CD4-positive, alpha-beta T cell treated with Interleukin-17A for 1 hour (primary cell): ENCODE measurements at places on chromosomes 5 and 9.
A peak's percentile ranks its signal among the peaks of the same experiment; 100 is the strongest.

DNA sequence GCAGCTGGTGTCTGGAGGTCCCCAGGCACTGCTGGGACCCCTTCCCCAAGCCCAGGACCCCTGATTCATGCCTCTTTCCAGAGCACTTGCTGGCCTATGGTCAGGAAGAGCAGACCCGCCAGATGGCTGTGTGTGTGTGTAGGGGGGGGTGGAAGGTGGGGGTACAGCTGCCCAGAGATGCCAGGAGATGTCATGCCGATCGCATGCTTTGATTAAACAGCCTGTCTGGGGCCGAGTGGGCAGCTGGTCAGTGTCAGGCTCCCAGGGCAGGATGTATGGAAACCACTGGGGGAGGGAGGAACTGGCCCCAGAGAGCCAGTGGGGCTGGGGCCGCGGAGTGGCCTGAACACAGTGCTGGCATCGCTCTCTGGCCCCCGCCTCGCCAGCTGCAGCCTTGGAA, 23.7 kb downstream of the RXRA start:
- DNase-seq: no peak

DNA sequence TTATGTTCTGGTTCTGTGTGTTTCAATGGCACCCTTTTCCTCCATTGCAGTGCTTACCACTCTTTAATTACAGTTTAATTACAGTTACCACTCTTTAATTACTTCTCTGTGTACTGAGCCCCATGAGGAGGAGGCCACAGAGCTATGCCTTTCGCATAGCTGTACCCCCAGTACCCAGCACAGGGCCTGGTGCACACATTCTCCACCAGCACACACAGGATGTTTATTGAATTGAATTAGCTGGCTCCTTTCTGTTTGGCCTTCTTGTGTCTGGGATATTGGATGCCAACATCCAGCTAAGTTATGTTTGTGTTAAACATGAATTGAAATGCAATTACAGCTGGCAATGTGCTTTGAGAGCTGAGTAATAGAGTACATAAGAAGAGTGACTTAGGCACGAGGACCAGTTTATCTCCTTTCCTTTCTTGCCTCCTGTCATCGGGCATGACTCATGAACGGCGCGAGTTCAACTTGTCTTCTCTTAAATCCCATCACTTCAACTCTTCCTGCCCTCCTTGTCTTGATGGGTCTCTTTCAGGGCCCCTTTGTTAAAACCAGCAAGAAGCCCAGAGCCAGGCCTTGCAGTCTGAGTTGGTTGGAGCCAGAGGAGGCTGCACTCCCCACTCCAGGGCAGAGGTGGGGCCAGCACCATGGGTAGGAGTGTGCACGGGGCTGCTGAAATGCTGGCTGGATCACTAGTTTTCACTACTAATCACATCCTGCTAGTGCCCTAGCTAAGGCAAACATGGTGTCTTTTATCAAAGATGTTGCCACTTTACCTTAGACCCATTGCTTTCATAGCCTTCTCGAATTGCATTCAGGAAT, 37.4 kb downstream of the MVB12B start:
- DNase-seq: no peak

- DNase-seq: no peak
Observed at GRCh38 chr5:149188383-149188782, 47.1 kb downstream of the ABLIM3 start.

DNA sequence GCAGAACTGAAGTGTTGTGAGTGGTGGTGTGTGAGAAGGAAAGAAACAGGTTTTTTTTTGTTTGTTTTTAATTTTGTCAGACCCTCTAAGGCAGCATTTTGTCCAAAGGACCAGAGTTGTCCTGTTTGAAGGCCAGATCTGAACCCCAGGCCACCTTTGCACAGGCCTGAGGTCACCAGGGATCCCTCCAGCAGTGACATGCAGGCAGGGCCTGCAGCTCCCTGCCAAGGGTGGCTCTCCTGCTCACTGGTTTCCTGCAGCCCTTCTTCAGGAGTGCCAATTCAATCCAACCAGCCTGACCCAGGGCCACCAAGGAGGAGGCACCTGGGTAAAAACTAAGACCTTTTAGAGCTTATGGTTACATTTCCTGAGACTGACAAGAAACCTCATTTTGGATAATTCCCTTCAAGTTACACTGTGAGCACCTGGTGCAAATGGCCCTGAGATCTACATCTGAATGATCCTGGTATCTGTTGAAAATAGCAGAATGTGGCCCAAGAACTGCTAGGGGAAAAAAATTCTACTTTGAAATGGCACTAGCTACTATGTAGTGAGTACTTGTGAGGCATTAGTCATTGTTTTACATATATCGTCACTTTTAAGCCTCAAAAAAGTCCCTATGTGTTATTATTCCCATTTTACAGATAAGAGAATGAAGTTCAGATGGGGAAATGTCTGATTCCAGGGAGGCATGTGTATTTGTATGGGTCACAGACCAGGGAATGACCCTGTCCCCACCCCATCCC, 33.5 kb upstream of the SMU1 start:
- DNase-seq: no peak

GRCh38 chr5:127324756-127325155, 34.2 kb downstream of the MEGF10 start:
- no peak for DNase-seq

- no peak for DNase-seq
Observed at GRCh38 chr9:5569409-5569808, 59.1 kb downstream of the PDCD1LG2 start.

- peak; percentile 56 for DNase-seq
Observed at GRCh38 chr5:138438724-138439476, at the start of gene REEP2. TSS of gene REEP2 (plus strand) at chr5:138439057. CDS start at chr5:138439209, 152 bp downstream.

DNA sequence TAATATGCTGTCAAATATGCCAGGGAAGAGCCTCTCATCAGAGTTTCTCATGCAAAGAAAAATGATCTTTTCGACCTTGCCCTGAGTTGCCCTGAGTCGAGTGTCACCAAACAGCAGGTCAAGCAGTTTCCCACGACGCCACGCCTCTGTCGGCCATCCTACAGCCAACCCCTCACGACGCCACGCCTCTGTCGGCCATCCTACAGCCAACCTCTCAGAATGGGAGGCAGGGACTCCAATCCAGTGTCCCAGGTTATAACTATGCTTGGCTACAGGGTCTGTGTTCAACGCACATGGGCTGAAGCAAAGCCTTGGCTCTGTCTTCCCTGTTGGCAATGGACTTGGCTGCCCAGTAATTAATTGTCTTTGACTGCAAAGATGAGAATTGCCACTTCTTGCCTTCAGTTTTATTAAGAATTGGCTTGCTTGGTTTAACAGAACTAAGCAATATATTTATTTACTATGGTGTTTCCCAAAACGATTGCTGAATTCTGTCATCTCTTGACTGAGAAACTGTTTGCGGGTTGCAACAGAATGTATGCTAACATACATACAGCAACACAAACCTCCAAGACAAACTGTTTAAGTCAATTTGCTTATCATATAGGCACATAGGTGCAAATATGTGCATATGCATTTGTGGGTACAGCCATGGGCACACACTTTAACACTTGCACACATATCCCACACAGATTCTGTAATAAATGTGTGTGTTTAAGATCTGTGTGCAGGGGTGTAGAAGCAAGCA, 352.9 kb downstream of the GLIS3 start:
- no peak for DNase-seq
